ENCODE measurements at places on chromosomes 3 and 15. TPM values are rescaled to one million over a fixed set of nuclear protein-coding genes. Genes with fewer than 3 reads are reported as not detected.

Gene BCL6
- 104 TPM for total RNA-seq

Gene PIF1
- total RNA-seq, result 0.42 TPM

DNA sequence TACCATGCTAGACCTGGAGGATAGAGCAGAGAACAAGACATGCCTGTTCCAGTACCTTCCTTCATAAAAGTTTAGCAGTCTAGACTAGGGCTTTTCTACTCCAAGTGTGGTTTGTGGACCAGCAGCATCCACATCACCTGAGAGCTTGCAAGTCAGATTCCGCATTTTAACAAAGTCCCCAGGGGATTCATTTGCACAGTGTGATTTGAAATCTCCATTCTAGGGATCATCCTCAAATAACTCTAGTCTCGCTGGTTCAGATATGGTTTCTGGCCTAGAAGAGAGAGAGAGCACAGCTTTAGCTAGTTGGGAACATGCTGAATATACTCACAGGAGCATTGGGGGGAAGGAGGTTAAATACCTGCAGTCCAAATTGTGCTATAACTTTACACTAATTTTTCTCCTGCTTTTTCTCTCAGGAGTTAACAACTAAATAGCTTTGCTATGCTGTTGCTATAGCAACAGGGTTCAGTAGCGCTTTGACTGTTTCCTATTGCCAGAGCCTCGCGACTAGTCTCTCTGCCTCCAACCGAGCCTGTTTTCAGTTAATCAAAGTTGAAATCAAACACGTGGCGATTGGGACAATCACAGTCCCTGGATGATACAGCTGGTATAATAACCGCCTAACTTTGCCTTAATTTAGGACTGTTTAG lies 64.0 kb upstream of the RASGRF1 start:
- no peak for DNase-seq

Gene GUCA1C
- 1.8 TPM for total RNA-seq

DNA sequence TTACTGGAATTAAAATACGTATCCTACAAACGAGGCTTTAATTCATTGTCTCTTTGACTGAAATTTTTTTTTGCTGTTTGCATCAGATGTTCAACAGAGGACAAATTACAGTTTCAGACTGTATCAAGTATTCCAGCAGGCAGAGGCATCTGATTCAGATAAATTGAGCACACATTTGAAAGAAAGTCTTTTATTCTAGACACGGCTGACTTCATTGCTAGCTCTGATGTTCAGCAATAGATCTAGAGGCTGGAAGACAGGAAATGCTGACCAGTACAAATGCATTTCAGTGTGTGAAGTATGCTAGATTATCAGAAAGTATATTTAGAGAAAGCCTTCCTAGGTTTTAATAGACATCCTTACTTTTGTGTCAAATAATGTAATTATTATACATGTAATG lies 472.2 kb downstream of the NLGN1 start:
- DNase-seq, result no peak

GRCh38 chr3:116667791-116668190 lies 41.8 kb upstream of the TUSC7 start:
- DNase-seq, result no peak

- DNase-seq, result no peak
Observed at GRCh38 chr3:194259982-194260766, 91.0 kb downstream of the CPN2 start.

Data from left ventricle myocardium superior (tissue), 1 donor.